WTC11 (cell line): ENCODE measurements at places on chromosomes 3 and 15. TPM values are rescaled to one million over a fixed set of nuclear protein-coding genes. Genes with fewer than 3 reads are reported as not detected.

Gene MOBP
- 0.13 to 0.39 TPM in 2 of 3 replicates, not detected in the other for total RNA-seq

GRCh38 chr3:141044695-141045641 lies 6.2 kb upstream of the SPSB4 start:
- no peak for DNase-seq
- H3K36me3 ChIP-seq, result no peaks in the 10 kb centered on the region
- peaks cover 25% of the 10 kb centered on the region for H3K27me3 ChIP-seq

Gene CILP
- total RNA-seq, result not detected in 3 replicates

DNA sequence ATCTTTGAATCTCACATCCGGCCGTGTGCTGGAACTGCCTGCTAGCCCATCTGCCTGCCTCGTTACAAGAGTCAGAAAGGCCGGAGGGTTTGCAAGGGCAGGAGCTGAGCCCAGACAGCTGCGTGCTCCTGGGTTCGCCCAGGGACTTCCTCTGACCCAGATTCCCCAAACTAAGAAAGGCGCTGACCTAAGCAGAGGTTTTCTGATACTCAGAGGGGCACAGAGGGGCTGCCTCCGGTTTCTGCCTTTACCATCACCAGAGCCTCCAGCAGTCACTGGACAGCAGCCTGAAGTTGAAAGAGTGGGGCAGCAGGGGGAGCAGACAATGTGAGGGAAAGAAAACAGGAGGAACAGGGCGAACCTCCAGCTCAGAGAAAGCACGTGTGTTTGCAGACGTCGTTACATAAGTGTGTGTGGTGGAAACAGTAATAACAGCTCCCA lies 33.4 kb upstream of the RAD18 start:
- no peaks in the 10 kb centered on the region for H3K27me3 ChIP-seq
- H3K4me1 ChIP-seq, result peaks cover 10% of the 10 kb centered on the region
- H3K27ac ChIP-seq, result no peak overlapping the region
- no peak overlapping the region for H3K4me3 ChIP-seq
- peak; percentile 41 for DNase-seq

DNA sequence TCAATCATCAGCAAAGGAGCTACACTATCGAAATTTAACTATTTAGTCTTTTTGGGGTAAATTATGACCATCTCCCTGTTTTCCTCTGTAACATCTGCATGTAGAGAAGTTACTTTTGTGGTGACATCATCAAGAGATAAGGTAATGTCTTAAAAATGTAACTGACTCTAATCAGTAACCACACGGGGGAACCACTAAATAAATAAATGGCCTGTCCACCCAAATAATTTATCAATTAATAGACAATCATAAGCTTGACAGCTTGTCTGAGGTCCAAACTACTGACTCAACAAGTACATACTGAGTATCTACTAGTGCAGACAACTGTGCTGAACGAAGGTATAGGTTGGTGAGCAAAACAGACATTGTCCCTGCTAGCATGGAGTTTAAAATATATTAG lies 219.3 kb downstream of the SLC9A9 start:
- H3K27ac ChIP-seq, result no peak overlapping the region
- no peaks in the 10 kb centered on the region for H3K27me3 ChIP-seq
- no peaks in the 10 kb centered on the region for H3K36me3 ChIP-seq
- no peak overlapping the region for H3K4me3 ChIP-seq
- DNase-seq, result no peak

Gene CMTM8
- 9.0 to 11.2 TPM (median 9.1 TPM) in 3 replicates for total RNA-seq

- no peaks in the 10 kb centered on the region for H3K27me3 ChIP-seq
- no peaks in the 10 kb centered on the region for H3K36me3 ChIP-seq
- H3K4me3 ChIP-seq, result no peak overlapping the region
- H3K4me1 ChIP-seq, result peaks cover 53% of the 10 kb centered on the region
- no peak for DNase-seq
Observed at GRCh38 chr3:63933459-63933858, 21.3 kb upstream of the SCAANT1 start.

DNA sequence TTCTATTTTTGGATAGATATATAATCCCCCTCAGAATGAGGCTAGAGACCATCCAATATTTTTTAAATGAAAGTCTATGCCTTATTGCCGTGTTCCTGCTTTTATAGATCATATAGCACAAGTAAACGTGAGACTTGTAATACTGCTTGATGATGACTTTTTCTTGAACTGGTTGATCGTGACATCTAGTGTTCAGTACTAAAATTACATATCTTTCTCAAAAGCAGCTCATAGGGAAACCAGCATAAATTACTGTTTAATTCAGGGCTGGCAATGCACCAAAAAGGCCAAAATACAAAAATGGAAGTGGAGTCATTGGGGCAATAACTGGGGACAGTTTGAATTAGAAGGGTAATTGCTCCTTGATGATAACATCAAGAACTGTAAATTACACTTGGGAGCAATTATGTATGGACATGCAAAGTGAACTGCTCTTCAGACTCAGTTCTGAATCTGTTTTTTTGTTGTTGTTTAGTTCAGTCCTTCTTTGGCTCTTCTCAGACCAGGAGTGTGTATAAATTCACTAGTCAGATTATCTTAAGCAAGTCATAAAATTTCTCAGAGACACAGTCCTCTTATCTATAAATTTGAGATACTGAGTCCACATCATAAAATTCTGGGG lies 325.3 kb downstream of the THSD4 start:
- DNase-seq, result no peak
- H3K4me1 ChIP-seq, result peaks cover 15% of the 10 kb centered on the region
- 0 out of 2 replicates have a peak, but pooled peaks cover 6% of the 10 kb centered on the region for H3K36me3 ChIP-seq

Gene LYZL4
- not detected in 3 replicates for total RNA-seq

DNA sequence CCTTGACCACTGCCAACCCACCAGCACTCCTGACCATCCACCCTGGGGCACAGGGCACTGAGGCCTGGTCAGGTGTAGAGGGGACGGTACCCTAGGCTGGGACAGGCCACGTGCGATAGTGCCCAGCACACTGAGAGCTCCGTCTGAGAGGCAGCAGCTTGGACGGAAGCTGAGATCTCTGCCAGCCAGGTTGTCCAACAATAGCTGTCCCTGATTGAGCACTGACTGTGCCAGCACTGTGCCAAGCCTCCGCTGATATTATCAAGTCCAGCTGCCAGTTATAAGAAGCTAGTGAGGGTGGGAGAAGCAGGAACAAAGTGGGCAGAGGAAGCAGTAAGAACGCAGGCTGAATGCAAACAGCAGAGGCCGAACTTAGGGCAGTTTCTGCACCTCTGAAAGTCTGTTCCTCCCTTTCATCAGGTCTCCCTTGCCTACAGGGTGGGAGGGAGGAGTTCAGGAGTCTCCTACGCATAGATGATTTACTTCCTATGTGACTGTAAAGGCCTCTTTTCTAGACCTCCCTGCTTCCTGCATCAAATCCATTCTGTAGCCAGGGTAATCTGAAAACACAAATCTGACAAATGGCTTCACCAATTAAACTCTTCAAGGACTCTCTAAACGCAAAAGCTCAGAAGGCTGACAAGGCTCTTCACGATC lies 29.7 kb downstream of the MRPS11 start:
- no peak overlapping the region for H3K4me3 ChIP-seq
- peak overlapping the region; percentile 11; the same call in 1 of the 2 replicates for H3K27ac ChIP-seq
- H3K27me3 ChIP-seq, result peaks cover 6% of the 10 kb centered on the region
- H3K36me3 ChIP-seq, result no peaks in the 10 kb centered on the region
- DNase-seq, result no peak

- H3K36me3 ChIP-seq, result peaks cover 4% of the 10 kb centered on the region; the same call in 1 of the 2 replicates
- H3K27ac ChIP-seq, result no peak overlapping the region
- H3K27me3 ChIP-seq, result no peaks in the 10 kb centered on the region; the same call in 1 of the 2 replicates
- H3K4me3 ChIP-seq, result no peak overlapping the region
- DNase-seq, result no peak
Observed at GRCh38 chr15:53434174-53434678, 325.2 kb downstream of the WDR72 start.

DNA sequence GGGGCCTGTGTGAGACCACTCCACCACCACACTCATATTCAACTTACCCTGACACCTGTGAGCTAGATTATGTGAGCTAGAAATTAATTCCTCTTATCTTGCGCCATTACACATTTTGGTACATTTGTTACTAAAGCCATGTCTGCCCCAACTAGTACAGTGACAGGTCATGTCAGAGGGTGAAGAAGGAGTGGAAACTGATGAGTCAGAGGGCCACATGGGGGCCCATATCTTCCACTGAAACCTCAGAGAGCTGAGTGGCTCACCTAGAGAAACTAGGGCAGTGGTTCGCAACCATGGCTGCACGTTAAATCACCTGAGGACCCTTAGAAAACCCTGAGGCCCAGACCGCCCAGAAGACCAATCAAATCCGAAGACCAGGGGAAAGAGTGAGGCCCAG lies 15.7 kb upstream of the MEF2A start:
- no peak overlapping the region for H3K4me3 ChIP-seq
- H3K27me3 ChIP-seq, result no peaks in the 10 kb centered on the region
- H3K27ac ChIP-seq, result no peak overlapping the region
- no peaks in the 10 kb centered on the region for H3K36me3 ChIP-seq
- no peak for DNase-seq
- no peaks in the 10 kb centered on the region for H3K4me1 ChIP-seq

DNA sequence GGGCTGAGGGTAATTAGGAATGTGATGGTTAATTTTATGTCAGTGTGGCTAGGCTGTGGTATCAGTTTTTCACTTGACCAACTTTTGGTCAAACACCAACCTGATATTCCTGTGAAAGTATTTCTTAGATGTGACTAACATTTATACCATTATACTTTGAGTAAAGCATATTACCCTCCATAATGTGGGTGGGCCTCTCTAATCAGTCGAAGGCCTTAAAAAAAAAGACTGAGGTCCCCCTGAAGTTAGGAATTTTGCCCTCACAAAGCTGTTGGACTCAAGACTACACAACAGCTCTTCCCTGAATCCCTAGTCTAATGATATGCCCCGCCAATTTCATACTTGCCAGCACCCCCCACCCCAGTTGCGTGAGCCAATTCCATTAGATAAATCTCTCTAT lies 12.5 kb downstream of the SLMAP start:
- peaks cover 16% of the 10 kb centered on the region for H3K4me1 ChIP-seq
- H3K27ac ChIP-seq, result no peak overlapping the region
- H3K27me3 ChIP-seq, result no peaks in the 10 kb centered on the region
- no peak for DNase-seq
- H3K36me3 ChIP-seq, result peaks cover 13% of the 10 kb centered on the region

- no peaks in the 10 kb centered on the region for H3K36me3 ChIP-seq
- DNase-seq, result no peak
- peaks cover 4% of the 10 kb centered on the region for H3K27me3 ChIP-seq
- H3K4me3 ChIP-seq, result no peak overlapping the region
- H3K27ac ChIP-seq, result no peak overlapping the region
Observed at GRCh38 chr3:183629546-183630301, 5.7 kb upstream of the KLHL24 start.

GRCh38 chr3:37487785-37488184 lies 313.4 kb upstream of the LRRFIP2 start:
- H3K4me1 ChIP-seq, result peaks cover 4% of the 10 kb centered on the region; the same call in 1 of the 2 replicates
- no peak overlapping the region for H3K27ac ChIP-seq
- no peak for DNase-seq
- no peak overlapping the region for H3K4me3 ChIP-seq

DNA sequence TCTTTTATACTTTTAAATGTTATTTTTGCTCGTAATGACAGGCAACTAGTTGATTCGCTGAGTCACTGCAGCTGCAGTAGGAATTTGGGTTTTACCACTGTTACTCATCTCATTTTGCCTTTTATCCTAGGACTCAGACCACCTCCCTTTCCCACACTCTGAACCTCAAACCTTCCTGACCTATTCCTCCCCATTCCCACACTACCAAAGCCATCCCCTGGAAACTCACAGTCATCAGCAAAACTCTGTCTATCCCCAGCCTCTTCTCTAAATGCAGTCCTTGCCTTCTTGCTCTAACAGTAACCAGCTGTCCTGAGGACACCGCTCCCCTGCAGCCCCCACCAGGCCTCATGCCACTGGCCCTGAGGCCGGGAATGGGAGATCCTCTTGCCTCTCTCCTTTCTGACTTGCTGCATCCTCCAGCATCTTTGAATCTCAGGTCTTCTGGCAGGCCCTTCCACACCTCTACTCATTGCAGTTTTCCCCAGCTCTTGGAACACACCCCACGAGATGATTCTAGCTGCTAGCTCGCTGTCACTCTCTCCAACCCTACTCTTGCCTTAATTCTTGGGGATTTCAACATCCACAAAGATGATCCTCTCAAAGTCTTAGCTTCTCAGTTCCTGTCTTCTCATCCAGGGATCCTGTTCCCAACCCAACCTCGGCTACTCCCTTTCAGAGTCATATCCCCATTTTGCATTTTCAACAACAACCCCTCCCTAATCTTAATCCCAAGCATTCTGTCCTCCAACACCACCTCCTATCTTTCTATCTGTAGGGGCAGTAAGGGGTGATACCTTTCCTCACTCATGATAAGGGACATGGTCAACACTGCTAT lies 55.9 kb upstream of the C3orf80 start:
- DNase-seq, result no peak
- no peaks in the 10 kb centered on the region for H3K27me3 ChIP-seq
- H3K4me1 ChIP-seq, result peaks cover 18% of the 10 kb centered on the region
- no peaks in the 10 kb centered on the region for H3K36me3 ChIP-seq
- H3K4me3 ChIP-seq, result no peak overlapping the region
- H3K27ac ChIP-seq, result peak overlapping the region; percentile 34; the same call in 1 of the 2 replicates

GRCh38 chr15:42034628-42035434 lies 14.0 kb upstream of the PLA2G4E start:
- peaks cover 13% of the 10 kb centered on the region for H3K4me1 ChIP-seq
- no peak overlapping the region; the same call in 1 of the 2 replicates for H3K4me3 ChIP-seq
- H3K27ac ChIP-seq, result peak overlapping the region; percentile 90
- peaks cover 11% of the 10 kb centered on the region for H3K36me3 ChIP-seq
- H3K27me3 ChIP-seq, result peaks cover 4% of the 10 kb centered on the region

Gene DNAJA4
- 7.8 to 10.1 TPM (median 9.8 TPM) in 3 replicates for total RNA-seq

- no peaks in the 10 kb centered on the region for H3K36me3 ChIP-seq
- no peak overlapping the region for H3K4me3 ChIP-seq
- no peaks in the 10 kb centered on the region for H3K27me3 ChIP-seq
- H3K27ac ChIP-seq, result no peak overlapping the region
Observed at GRCh38 chr15:65245096-65245856, 34.0 kb upstream of the CILP start.

Gene C15orf62
- total RNA-seq, result 0.46 to 0.92 TPM (median 0.72 TPM) in 3 replicates

DNA sequence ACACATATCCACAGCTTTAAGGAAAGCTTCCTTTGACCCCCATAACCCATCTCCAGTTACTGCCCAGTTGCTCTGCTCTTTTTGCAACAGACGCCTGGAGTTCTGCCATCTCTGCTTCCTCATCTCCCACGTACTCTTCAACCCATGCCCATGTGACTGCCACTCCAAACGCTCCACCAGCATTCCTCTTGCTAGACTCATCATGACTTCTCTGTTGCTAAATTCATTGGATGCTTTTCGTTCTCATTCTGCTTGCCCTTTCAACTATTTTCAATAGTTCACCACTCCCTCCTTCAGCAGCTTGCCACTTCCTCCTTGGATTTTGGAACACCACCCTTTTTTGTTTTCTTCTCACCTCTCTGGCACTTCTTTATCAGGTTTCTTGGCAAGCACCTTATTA lies 2.7 kb upstream of the KNSTRN start:
- peaks cover 10% of the 10 kb centered on the region for H3K36me3 ChIP-seq
- no peak for DNase-seq
- H3K4me1 ChIP-seq, result peaks cover 26% of the 10 kb centered on the region
- H3K27ac ChIP-seq, result no peak overlapping the region
- H3K27me3 ChIP-seq, result no peaks in the 10 kb centered on the region

DNA sequence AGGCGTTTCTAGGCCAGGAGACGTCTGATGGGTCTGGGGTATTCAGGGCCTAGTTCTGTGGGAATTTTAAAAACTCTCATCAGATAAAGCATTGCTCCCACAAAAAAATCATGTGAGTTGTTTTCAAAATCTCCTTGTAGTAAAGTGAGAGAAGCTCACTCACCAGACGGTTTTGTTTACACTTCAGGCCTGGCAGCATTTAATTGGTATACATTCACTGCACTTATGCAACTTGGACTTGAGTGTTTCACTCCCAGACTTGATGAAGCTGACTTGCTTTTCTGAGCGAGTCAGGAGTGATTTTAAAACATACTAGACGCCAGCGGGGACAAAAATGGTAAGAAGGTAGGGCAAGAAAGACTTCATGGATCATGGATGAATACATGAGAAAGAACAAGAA lies 75.2 kb downstream of the SLCO3A1 start:
- no peak overlapping the region for H3K4me3 ChIP-seq
- no peaks in the 10 kb centered on the region for H3K36me3 ChIP-seq
- no peak overlapping the region for H3K27ac ChIP-seq
- no peak for DNase-seq
- peaks cover 23% of the 10 kb centered on the region for H3K27me3 ChIP-seq
